ENCODE measurements at places on chromosomes 4 and X. TPM values are rescaled to one million over a fixed set of nuclear protein-coding genes. Genes with fewer than 3 reads are reported as not detected.

Gene CDKL5
- 9.7 TPM for total RNA-seq

Gene DLG3
- 18.8 TPM for total RNA-seq

Gene PABPC1L2A
- total RNA-seq, result not detected

Gene TCEANC
- 3.2 TPM for total RNA-seq

Gene TLR1
- 37.4 TPM for total RNA-seq

Gene MAGEB10
- total RNA-seq, result not detected

Gene SHOX
- not detected for total RNA-seq

Gene NEIL3
- total RNA-seq, result 3.1 TPM

Gene UGT8
- total RNA-seq, result 25.5 TPM

GRCh38 chr4:34826660-34827059 is 1417.7 kb downstream of the ARAP2 start:
- H3K27ac ChIP-seq, result no peak overlapping the region
- H3K36me3 ChIP-seq, result no peaks in the 10 kb centered on the region
- H3K4me1 ChIP-seq, result no peaks in the 10 kb centered on the region
- H3K4me3 ChIP-seq, result no peak overlapping the region

DNA sequence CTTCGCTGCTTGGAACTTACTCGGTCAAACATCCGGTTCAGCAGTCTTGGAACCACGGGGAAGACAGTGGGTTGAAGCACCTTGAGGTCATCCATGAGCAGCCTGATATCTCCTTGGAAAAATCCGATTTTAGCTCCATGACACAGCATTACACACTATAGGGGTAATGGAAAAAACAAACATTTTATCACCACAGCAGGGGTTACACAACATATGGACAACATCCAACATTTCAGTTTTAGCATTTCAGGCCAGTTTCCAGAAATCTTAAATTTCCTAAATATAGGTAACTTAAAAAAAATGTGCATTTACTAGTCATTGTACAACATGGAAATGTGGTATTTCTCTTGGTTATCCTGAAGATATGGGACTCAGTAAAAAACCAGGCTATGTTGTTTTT is 34.4 kb upstream of the CENPU start:
- no peak overlapping the region for H3K27ac ChIP-seq
- H3K27me3 ChIP-seq, result no peaks in the 10 kb centered on the region
- DNase-seq, result no peak
- H3K36me3 ChIP-seq, result peaks cover 95% of the 10 kb centered on the region
- no peaks in the 10 kb centered on the region for H3K4me1 ChIP-seq

DNA sequence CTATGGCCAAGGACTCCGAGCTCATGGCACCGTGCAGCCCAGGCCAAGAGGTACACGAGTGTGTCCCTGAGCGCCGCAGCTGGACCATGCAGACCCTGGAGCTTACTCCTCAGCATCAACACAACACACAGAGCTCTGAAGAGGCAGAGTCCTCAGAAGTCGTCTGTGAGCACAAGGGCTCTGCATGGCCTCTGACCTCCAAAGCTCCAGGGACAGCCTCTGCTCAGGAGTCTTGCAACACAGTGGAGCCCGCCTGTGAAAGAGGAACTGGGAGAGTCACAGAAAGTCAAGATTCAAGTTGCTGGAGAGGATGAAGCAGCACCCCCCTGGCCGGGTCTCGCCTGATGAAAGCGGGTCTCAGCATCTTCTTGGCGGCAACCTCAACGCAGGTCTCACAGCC is 2.9 kb downstream of the LRPAP1 start:
- H3K4me1 ChIP-seq, result peaks cover 44% of the 10 kb centered on the region
- no peaks in the 10 kb centered on the region for H3K27me3 ChIP-seq
- H3K4me3 ChIP-seq, result no peak overlapping the region
- H3K27ac ChIP-seq, result no peak overlapping the region
- peaks cover 18% of the 10 kb centered on the region for H3K36me3 ChIP-seq
- DNase-seq, result no peak

DNA sequence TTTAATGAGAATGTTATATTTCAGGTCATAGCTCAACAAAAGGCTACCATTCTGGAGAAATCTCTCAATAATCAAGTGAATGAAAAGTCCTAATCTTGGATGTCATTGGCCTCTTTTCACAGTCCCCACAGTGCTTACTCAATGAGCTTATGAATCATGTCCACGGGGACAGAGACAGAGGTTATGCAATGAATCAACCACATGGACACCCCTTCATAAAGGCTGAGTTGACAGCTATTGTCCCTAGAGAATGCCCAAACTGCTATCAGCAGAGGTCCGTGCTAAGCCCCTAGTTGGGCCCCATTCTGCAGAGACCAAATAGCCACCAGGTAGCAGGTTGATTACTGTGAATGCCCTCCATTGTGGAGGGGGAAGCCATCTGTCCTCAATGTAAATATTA is 158.1 kb downstream of the LHFPL1 start:
- no peak for DNase-seq
- no peak overlapping the region for H3K4me3 ChIP-seq
- H3K27ac ChIP-seq, result no peak overlapping the region
- no peaks in the 10 kb centered on the region for H3K4me1 ChIP-seq
- peaks cover 10% of the 10 kb centered on the region for H3K27me3 ChIP-seq

DNA sequence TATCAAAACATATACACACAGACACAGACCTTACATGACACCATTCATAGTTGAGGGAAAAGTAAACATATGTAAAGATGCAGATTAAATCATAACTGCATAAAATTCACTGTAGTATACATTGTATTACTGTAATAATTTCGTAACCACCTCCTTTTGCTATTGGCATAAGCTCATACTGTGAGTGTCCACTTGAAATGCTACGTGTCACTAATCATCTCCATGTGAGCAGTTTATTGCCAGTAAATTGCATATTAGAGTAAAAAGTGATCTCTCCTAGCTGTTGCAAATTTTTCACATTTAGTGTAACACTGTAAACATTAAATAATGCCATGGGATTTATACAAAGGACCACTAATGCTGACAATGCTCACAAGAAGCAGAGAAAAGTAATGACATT is 256.7 kb upstream of the GNPDA2 start:
- DNase-seq, result no peak
- H3K27me3 ChIP-seq, result no peaks in the 10 kb centered on the region
- no peaks in the 10 kb centered on the region for H3K36me3 ChIP-seq
- no peaks in the 10 kb centered on the region for H3K4me1 ChIP-seq

GRCh38 chrX:41224605-41225004 is 109.4 kb upstream of the DDX3X start:
- peaks cover 91% of the 10 kb centered on the region for H3K36me3 ChIP-seq
- no peak overlapping the region for H3K27ac ChIP-seq
- no peaks in the 10 kb centered on the region for H3K27me3 ChIP-seq
- H3K4me3 ChIP-seq, result no peak overlapping the region
- no peak for DNase-seq
- H3K4me1 ChIP-seq, result no peaks in the 10 kb centered on the region

- H3K4me1 ChIP-seq, result no peaks in the 10 kb centered on the region
- no peak overlapping the region for H3K4me3 ChIP-seq
- no peaks in the 10 kb centered on the region for H3K27me3 ChIP-seq
- H3K36me3 ChIP-seq, result no peaks in the 10 kb centered on the region
- DNase-seq, result no peak
Measured at GRCh38 chr4:107283587-107284559, 247.8 kb upstream of the DKK2 start.

- no peak overlapping the region for H3K27ac ChIP-seq
- no peaks in the 10 kb centered on the region for H3K27me3 ChIP-seq
- H3K36me3 ChIP-seq, result no peaks in the 10 kb centered on the region
- DNase-seq, result peak; percentile 36
- H3K4me3 ChIP-seq, result no peak overlapping the region
Measured at GRCh38 chr4:16516796-16517439, 290.6 kb upstream of the TAPT1 start.

GRCh38 chrX:16418650-16419049 is 231.3 kb upstream of the S100G start:
- no peak overlapping the region for H3K4me3 ChIP-seq
- no peaks in the 10 kb centered on the region for H3K4me1 ChIP-seq
- no peaks in the 10 kb centered on the region for H3K36me3 ChIP-seq
- no peak overlapping the region for H3K27ac ChIP-seq
- H3K27me3 ChIP-seq, result no peaks in the 10 kb centered on the region

DNA sequence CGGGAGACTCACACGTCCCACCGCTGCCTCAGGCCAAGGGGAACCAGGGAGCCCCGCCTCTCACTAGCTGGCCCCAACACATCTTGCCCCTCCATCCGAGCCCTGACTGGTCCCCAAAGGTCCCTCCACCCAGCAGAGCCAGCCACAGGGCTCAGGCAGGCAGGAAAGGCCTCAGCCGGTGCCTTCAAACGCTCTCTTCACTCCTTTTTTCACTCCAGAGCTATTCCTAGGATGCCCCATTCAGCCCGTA is 1.5 kb upstream of the ARHGAP4 start:
- peak overlapping the region; percentile 59 for H3K4me3 ChIP-seq
- DNase-seq, result no peak
- peaks cover 48% of the 10 kb centered on the region for H3K4me1 ChIP-seq
- peak overlapping the region; percentile 98 for H3K27ac ChIP-seq
- H3K27me3 ChIP-seq, result no peaks in the 10 kb centered on the region

DNA sequence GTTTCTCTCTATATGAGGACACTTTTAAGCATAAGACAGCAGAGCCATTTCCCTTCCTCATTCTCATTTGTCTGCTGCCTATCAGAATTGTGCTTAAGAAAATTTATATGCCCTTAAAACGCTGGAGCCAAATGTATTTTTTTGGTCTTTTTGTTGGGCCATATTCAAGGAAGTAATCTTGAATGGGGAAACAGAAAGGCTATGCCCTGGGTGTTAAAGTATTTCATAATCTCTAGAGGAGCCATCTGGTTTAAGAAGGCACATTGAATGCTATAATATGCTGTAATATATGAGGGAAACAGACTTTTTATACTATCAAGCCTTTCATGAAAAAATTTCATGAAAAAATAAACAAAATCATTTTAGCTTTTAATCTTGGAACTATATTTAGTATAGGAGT is 4.3 kb downstream of the DMD start:
- H3K4me3 ChIP-seq, result no peak overlapping the region
- no peaks in the 10 kb centered on the region for H3K4me1 ChIP-seq
- H3K36me3 ChIP-seq, result no peaks in the 10 kb centered on the region
- DNase-seq, result no peak
- H3K27ac ChIP-seq, result no peak overlapping the region

GRCh38 chrX:41543668-41544067 is 96.5 kb downstream of the NYX start:
- no peak overlapping the region for H3K4me3 ChIP-seq
- H3K36me3 ChIP-seq, result no peaks in the 10 kb centered on the region
- no peaks in the 10 kb centered on the region for H3K4me1 ChIP-seq
- no peak overlapping the region for H3K27ac ChIP-seq
- DNase-seq, result no peak

- H3K27me3 ChIP-seq, result no peaks in the 10 kb centered on the region
- peaks cover 6% of the 10 kb centered on the region for H3K4me1 ChIP-seq
- no peak overlapping the region for H3K4me3 ChIP-seq
- no peak for DNase-seq
Measured at GRCh38 chr4:124423160-124423559, 289.4 kb downstream of the ANKRD50 start.

DNA sequence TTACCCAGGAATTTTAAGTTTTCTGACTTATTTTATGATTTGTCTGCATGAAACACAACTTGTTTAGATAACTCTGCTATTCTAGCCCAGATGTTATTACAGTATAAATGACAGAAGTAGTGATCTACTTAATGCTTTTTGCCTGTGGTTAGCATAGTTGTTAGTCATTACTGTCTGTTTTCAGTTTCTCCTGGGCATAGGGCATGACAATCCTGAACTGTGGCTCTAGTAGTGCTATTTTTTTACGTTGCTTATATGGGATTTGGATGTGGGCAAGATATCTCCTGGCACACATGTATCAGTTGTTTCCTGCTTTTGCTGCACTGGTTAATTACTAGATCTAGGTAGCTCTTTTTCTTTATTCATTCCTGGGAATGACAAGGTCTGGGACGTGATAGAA is 1005.8 kb downstream of the PCDH18 start:
- DNase-seq, result no peak
- no peaks in the 10 kb centered on the region for H3K36me3 ChIP-seq
- H3K4me1 ChIP-seq, result no peaks in the 10 kb centered on the region
- no peak overlapping the region for H3K27ac ChIP-seq

DNA sequence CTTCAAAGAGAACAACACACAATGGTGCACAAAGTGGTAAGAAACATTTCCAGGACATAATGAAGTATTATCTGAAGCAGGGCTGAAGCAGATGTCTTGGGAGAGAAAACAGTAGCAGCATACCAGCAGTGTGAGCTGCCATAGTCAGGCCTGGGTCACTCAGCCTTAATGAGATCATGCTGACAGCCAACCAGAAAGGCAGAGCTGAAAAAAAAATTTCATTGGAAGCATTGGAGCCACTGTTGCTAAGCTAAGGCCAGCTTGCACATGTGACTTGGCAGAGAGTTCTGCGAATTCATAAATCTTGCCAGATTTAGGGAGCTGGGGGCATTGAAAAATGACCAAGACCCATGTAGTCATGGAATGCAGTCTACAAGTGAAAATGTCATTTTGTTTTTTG is 444.0 kb upstream of the PITX2 start:
- no peaks in the 10 kb centered on the region for H3K27me3 ChIP-seq
- no peak overlapping the region for H3K27ac ChIP-seq
- no peak overlapping the region for H3K4me3 ChIP-seq
- no peaks in the 10 kb centered on the region for H3K4me1 ChIP-seq

- H3K4me1 ChIP-seq, result peaks cover 19% of the 10 kb centered on the region
- H3K27me3 ChIP-seq, result no peaks in the 10 kb centered on the region
- H3K36me3 ChIP-seq, result no peaks in the 10 kb centered on the region
- DNase-seq, result no peak
- H3K27ac ChIP-seq, result no peak overlapping the region
Measured at GRCh38 chr4:155950461-155950860, 3.2 kb downstream of the CTSO start.

DNA sequence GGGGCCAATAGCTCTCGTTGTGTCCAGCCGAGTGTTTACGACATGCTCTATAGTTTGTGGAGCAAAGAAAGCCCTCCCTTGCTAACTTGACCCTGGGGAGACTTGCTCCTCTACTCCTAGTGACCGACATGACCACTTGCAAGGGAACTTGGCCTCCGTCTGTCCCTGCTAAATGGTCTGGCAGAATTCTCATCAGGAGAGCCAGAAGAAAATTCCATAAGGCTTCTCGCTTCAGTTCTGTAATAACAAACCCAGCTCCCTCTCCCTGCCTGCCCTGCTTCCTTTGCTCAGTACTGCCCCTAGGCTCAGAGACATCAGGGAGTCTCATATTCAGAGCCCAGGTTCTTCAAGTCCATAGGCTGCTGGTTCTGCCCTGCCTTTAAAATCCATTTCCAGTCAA is 13.0 kb downstream of the DOCK11 start:
- H3K4me3 ChIP-seq, result no peak overlapping the region
- peak; percentile 28 for DNase-seq
- H3K27me3 ChIP-seq, result no peaks in the 10 kb centered on the region
- no peaks in the 10 kb centered on the region for H3K4me1 ChIP-seq
- H3K36me3 ChIP-seq, result no peaks in the 10 kb centered on the region

DNA sequence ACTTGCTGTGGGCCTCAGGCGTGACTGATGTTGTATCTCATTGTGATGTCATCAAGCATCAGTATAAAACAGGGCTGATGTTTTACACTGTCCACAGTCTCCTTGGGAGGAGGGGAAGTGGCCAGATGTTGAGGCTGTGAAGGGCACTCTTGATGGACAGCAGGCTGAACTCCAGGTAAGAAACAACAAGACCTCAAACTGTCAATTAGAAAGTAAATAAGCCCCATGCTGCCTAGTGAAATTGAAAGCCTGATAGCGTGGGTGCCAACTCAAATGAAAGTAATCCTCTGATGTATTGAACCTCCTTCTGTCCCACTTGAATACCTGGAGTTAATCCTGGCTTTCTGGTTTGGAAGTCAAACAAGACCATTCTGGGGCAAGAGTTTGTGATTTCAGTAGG is 19.7 kb downstream of the VSIG1 start:
- peaks cover 4% of the 10 kb centered on the region for H3K4me1 ChIP-seq
- H3K27me3 ChIP-seq, result peaks cover 6% of the 10 kb centered on the region
- no peak overlapping the region for H3K27ac ChIP-seq

All from stomach (tissue), 19 donors.